Activated naive CD8-positive, alpha-beta T cell treated with anti-CD3 and anti-CD28 coated beads for 36 hours (primary cell): ENCODE measurements at places on chromosomes 1 and 21. TPM values are rescaled to one million over a fixed set of nuclear protein-coding genes. Genes with fewer than 3 reads are reported as not detected.

GRCh38 chr1:8307628-8308027, 10.3 kb upstream of the SLC45A1 start:
- no peak for DNase-seq

DNA sequence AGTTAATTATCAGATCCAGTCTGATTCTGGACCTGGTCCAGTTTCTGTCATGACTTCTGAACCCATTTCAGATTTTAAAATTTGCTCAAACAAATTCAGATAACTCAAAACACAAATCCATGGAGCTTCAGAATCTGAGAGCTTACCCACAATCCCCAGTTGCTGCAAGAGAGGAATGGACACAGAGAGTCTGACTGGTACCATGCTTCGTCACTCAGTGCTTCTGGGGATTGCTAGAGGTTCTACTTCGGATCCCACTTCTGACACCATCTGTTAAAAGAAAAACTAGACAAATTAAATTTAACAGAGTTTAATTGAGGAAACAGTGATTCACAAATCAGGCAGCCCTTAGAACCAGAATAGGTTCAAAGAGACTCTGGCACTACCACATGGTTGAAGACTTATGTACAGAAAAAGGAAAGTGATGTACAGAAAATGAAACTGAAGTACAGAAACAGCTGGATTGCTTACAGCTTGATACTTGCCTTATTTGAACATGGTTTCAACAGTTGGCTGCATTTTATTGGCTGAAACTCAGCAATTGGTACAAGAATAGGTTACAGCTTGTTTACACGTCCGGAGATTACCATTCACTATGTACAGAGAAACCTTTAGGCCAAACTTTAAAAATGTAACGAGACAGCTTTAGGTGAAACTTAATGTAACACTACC, 60.7 kb upstream of the TEKT2 start:
- DNase-seq = no peak

GRCh38 chr1:235929216-235929615, 62.5 kb upstream of the LYST start:
- DNase-seq = no peak

GRCh38 chr1:62271948-62272728, 47.1 kb downstream of the KANK4 start:
- peak; percentile 33 for DNase-seq

GRCh38 chr1:93490357-93490756, 42.4 kb downstream of the FNBP1L start:
- DNase-seq = no peak

GRCh38 chr1:55519937-55520683, 304.9 kb upstream of the USP24 start:
- DNase-seq = no peak

DNA sequence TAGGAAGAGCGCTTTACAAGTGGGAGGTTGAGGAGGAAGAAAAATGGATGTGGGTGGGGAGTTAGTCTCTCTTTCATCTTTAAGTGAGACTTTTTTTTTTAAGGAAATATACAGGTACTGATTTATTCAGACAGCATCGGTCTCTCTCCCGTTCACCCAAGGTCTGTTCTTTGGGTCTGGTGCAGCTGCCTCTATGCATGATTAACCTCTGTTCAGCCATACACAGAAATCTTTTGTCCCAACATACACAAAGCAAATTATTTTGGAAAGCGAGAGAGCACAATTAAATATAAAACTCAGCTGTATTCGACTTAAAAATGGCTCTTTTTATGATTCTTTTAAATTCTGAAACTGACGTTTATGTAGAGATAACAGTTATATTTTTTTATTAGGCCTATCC, 11.0 kb downstream of the PROX1 start:
- DNase-seq = no peak

The PLPPR4 gene
- not detected for total RNA-seq

The MIXL1 gene
- total RNA-seq = 0.10 TPM
